ENCODE measurements at places on chromosomes 5 and 9. TPM values are rescaled to one million over a fixed set of nuclear protein-coding genes. Genes with fewer than 3 reads are reported as not detected.

- H3K36me3 ChIP-seq, result no peaks in the 10 kb centered on the region
- no peak overlapping the region for H3K4me3 ChIP-seq
- DNase-seq, result peak; percentile 65
- no peaks in the 10 kb centered on the region for H3K27me3 ChIP-seq
- no peak overlapping the region for H3K27ac ChIP-seq
These were observed 97.4 kb upstream of the ITGA1 start for GRCh38 chr5:52690236-52690768.

GRCh38 chr5:125120012-125120411, 373.6 kb upstream of the ZNF608 start:
- H3K27ac ChIP-seq, result no peak overlapping the region

- peaks cover 2% of the 10 kb centered on the region for H3K4me1 ChIP-seq
- no peak overlapping the region for H3K4me3 ChIP-seq
- peak; percentile 87 for DNase-seq
- no peaks in the 10 kb centered on the region for H3K27me3 ChIP-seq
These were observed 1046.2 kb downstream of the CDH12 start for GRCh38 chr5:21806943-21807342.

The MORN5 gene
- not detected for total RNA-seq

- H3K4me3 ChIP-seq, result no peak overlapping the region
- no peaks in the 10 kb centered on the region for H3K27me3 ChIP-seq
- H3K4me1 ChIP-seq, result peaks cover 3% of the 10 kb centered on the region
- peak; percentile 39 for DNase-seq
- no peak overlapping the region for H3K27ac ChIP-seq
- peaks cover under 1% of the 10 kb centered on the region for H3K36me3 ChIP-seq
These were observed 74.2 kb upstream of the SUSD1 start for GRCh38 chr9:112249277-112249676.

DNA sequence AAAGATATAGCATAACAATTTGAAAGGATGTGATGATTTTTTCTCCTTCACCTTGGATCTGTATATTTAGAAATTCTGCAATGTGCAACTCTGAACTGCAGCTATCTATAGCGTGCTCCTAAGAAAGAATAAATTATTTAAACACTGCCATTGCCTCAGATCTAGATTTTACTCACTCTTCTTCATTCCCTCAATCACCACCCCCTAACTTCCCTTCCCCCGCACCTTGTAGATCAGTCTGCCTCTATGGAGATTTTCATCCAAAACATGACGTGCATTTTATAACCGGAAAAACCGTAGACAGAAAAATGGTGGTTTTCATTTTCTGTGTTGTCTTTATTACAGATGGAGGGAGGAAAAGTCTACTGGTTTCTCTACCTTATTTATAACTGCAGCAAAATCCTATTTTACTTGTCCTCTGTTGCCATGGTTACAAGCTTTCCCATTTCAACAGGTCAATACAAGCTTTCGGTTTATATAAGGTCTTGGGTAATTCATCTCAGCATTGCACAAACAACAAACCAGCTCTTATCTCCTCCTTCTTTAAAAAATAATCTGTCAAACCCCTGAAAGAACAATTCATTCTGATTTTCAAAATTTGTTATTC, 480.0 kb downstream of the TAF11L14 start:
- no peak overlapping the region for H3K27ac ChIP-seq
- H3K36me3 ChIP-seq, result no peaks in the 10 kb centered on the region
- no peak for DNase-seq
- no peaks in the 10 kb centered on the region for H3K27me3 ChIP-seq

GRCh38 chr5:152736906-152737305, 331.8 kb upstream of the NMUR2 start:
- no peak for DNase-seq
- H3K4me1 ChIP-seq, result no peaks in the 10 kb centered on the region
- H3K27ac ChIP-seq, result no peak overlapping the region
- no peaks in the 10 kb centered on the region for H3K36me3 ChIP-seq
- H3K27me3 ChIP-seq, result no peaks in the 10 kb centered on the region

GRCh38 chr9:19137282-19137681, 10.0 kb upstream of the PLIN2 start:
- H3K27ac ChIP-seq, result no peak overlapping the region
- no peak overlapping the region for H3K4me3 ChIP-seq
- H3K36me3 ChIP-seq, result no peaks in the 10 kb centered on the region
- no peaks in the 10 kb centered on the region for H3K27me3 ChIP-seq

All from IMR-90 (cell line).